ENCODE measurements at places on chromosomes 6 and 20. TPM values are rescaled to one million over a fixed set of nuclear protein-coding genes. Genes with fewer than 3 reads are reported as not detected.

LINC00237 gene
- total RNA-seq, result not detected

SLC17A3 gene
- 0.55 TPM for total RNA-seq

GRCh38 chr6:30548375-30548774 lies 7.9 kb downstream of the GNL1 start:
- DNase-seq, result no peak

DNA sequence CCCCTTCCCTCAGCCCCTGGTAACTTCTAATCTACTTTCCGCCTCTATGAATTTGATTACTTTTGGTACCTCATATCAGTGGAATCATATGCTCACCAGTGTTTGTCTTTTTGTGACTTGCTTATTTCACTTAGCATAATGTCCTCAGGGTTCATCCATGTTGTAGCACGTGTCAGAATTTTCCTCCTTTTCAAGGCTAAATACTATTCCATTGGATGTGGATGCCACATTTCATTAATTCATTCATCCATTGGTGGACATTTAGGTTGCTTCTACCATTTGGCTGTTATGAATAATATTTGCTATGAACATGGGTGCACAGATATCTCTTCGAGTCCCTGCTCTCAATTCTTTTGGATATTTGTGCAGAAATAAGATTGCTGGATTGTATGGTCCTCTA lies 388.6 kb upstream of the SOX4 start:
- DNase-seq, result no peak

GRCh38 chr6:106446287-106446885 lies 85.9 kb downstream of the CRYBG1 start:
- DNase-seq, result no peak

GRCh38 chr20:57030611-57031600 lies 235.5 kb downstream of the BMP7 start:
- DNase-seq, result no peak

Data from activated CD8-positive, alpha-beta T cell treated with anti-CD3 and anti-CD28 coated beads, Interleukin-2, amount 10 ng/mL, durations not matched to agents 7 days and 5 days (primary cell).